Thyroid gland (tissue), 4 donors: ENCODE measurements at places on chromosomes 1 and 21.

DNA sequence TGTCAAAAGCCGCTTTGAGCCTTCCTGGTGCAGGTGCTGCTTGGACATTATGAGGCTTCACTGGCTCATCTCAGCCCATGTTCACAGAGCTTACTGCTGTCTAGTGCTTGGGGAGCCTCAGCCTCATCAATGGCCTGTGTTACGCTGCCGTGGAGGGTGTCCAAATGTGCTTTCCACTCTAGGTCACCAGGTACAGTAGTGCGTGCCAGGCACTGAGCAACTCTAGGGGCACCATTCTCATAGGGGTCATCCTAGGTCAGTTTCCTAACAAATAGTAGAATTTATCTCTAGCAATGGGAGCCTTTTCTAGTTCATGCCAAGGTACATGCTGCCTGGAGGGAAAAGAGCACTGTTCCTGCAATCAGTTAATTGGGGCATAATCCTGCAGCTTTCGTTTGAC, 193.8 kb downstream of the DYRK1A start:
- no peak for DNase-seq

DNA sequence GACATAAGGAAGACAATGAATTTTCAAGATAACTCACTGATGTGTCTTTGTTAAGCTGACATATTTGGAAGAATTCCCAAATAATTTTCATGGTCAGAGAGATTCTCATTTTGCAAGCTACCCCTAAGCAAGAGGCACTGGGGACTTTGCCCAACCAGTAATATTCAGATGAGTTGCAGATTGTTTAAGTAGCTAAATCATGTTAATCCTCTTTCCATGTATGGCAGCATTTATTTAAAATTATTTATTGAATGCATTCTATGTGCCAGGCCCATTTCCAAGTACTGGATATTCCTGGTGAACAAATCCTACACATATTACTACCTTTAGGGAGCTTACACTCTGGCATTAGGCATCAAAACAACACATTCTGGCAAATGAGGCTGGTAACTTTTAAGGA, 56.5 kb upstream of the BACH1 start:
- DNase-seq = no peak

DNA sequence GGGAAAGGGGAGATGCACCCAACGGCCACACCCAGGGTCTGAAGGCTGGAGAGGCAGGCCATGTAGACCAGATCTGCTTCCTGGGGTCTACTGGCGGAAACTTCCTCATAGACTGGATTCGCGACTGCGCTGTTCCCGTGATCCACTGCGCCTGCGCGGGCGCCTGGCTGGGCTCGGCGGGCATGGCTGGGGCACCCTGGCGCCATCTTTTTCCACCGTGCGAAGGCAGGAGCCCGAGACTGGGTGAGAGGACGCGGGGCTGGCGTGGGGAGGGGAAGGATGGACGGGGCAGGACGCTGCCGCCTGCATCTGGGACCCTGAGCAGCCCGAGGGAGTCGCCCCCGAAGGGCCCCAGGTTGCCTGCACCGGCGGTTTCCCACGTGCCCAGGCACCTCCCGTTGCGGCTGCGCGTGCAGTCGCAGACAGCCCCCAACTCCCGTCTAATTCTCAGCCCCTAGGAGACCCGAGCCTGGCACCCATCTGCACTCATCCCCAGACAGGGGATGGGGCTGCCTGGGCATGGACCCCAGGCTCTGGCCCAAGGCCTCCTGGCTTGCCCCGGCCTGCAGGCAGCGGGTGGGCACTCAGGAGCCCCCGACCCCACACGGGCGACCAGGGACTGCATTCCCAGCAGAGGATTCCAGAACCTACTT, 12.4 kb upstream of the FAM3B start:
- no peak for DNase-seq

DNA sequence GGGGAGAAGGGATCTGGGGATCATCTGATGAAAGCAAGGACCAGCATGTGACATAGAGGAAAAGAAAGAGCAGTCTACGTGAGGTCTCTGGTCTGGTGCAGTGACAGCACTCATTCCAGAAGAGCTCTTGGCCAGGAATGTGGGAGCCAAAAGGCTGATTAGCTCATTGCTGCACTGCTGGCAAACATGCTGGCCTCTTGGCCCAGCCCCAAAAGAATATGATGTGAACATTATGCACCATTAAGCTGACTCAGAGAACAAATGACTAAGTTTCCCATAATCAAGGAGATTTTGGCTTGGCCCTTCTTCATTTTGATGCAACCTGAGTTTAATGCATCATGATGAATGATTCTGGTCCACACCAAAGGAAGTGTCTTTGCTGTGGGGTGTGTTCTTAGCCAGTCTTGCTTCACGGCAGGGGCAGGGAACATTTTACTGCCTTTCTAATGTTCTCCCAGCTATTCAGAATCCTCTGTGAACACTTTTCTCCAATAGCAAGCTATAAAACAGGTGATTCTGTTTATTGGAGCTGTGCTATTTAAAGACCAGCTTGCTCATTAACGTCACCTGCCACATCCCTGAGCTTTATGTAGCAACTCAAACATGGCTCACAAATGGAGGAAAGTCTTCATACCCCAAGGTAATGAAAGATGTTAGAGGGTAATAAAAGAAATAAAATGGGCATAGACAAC, 55.1 kb downstream of the PCBP3 start:
- DNase-seq = peak; percentile 3

GRCh38 chr1:167900907-167901306, 13.0 kb downstream of the ADCY10 start:
- DNase-seq = no peak

DNA sequence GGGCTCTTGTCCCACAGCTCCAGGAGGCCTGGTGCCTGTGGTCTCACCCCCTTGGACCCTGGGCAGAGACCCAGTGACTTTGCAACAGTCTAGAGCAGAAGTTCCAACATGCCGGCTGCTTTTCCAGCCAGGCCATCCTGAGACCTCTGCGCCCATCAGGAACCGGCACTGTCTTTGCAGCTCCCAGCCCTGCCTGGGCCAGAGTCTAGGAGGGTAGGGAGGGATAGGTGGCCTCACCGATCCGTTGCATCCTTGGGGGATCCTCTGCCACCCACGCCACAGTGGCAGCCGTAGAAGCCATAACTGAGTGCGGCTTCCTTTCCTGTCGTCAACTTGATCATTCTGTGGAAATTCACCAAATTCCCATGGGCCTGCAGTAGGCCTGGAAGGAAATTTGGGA, 1.3 kb downstream of the PLA2G2A start:
- DNase-seq = no peak

DNA sequence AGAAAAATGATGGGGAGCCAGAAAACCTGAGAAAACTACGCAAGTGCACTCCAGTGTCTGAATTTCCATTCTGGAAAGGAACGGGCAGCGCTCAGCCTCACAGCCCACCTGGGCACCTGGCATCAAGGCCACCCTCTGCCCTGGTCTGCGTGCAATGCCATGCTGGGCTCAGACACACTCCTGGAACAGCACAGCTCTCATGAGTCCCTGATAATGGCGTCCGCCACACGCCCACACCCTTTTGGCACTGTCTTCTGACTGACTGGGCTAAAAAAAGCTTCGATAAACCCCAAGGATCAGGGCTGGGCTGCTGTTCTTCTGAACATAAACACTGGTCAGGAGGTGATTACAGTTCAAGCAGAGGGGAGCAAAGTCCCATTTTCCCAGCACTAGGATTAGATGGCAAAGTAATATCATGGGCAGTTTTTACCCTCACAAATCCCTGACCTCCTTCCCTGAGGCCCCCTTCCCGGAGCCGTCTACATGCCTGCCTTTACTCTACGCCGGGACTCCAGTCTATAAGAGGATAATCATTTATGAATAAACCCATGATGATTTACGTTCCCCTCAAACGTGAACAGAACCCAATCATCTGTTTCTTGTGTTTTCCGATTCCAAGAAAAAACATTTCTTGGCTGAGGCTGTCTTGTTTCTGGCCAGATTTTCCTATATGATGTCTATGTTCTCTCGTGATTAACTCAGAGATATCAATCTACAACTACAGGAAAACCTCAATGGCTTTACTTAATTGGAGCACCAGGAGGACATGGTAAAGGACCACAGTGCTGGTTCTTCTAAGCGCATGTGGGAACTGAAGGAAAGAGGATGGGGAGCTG, 22.6 kb downstream of the RCAN1 start:
- DNase-seq = no peak

GRCh38 chr1:94025383-94026340, 95.3 kb downstream of the ABCA4 start:
- DNase-seq = peak; percentile 43

- DNase-seq = no peak
These were observed 6.3 kb downstream of the TOMM20 start for GRCh38 chr1:235122348-235122747.

GRCh38 chr1:21341022-21341421, 50.8 kb upstream of the ECE1 start:
- no peak for DNase-seq

DNA sequence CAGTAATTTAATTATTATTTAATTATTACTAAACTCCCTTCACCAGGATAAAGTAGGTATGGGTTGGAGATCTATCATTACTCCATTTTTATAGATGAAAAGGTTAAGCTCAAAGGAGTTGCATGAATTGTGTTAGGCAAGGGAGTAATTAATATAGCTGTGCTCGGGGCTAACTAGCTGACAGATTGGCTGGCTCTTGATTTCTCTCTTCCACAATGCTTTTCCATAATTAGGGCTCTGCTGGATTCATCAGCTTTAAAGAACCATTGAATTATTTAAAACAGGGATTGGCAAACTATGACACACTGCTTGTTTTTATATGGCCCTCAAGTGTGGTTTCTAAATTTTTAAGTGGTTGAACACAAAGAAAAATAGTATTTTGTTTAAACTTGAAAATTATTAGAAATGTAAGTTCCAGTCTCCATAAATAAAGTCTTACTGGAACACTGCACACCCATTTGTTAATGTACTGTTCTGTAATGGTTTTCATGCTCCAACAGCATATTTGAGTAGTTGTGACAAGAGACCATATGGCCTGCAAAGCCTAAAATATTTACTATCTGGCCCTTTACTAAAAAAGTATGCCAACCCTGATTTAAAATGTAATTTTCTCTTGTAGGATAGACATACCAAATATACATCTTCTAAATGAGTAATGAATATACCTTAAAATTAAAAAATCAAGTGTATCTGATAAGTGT, 76.4 kb downstream of the GDAP2 start:
- no peak for DNase-seq

DNA sequence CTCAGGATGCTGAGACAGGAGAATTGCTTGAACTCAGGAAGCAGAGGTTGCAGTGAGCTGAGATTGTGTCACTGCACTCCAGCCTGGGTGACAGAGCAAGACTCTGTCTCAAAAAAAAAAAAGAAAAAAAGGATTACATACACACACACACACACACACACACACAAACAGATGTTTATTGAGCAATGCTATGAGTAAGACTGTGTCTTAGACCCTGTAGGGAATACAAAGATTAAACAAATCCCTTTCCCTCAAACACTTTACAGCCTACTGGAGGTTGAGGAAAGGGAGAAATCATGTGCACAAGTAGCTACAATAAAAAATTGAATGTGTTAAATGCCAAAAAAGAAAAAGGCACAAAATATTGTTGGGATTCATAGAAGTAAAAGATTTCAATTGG, 58.1 kb downstream of the RPAP2 start:
- DNase-seq = no peak

DNA sequence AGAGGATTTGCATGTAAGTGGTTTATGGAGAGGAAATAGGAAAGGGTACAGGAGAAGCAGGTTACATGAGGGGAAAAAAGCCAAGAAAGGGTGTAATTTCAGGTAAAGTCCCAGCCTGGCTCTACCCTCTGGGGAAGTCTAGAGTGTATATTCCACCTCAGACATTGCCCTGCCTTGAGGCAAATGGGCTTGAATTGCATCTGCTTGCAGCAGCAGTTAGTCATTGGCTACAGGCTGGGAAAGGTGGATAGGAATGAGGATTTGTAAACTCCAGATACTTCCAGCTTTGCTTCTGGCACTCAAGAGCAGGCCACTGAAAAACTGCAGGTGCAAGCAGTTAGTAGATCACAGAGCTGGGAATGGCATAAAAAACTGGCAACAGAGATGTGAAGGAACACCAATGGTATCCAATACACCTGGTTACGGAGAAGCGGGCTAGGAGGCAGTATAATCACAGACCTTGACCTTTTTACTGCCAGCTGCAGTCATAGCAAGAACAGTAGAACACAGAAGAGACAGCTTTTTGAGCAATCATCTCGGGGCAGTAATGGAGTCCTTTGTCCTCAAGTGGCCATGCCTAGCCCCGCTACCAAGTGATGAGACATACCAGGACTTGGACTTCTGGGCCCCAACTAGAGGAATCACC, 226.9 kb upstream of the NRIP1 start:
- DNase-seq = no peak

GRCh38 chr21:35933466-35933865, 126.9 kb downstream of the SETD4 start:
- DNase-seq = peak; percentile 26

- no peak for DNase-seq
These were observed 178.9 kb downstream of the PDE4B start for GRCh38 chr1:65971547-65971946.

DNA sequence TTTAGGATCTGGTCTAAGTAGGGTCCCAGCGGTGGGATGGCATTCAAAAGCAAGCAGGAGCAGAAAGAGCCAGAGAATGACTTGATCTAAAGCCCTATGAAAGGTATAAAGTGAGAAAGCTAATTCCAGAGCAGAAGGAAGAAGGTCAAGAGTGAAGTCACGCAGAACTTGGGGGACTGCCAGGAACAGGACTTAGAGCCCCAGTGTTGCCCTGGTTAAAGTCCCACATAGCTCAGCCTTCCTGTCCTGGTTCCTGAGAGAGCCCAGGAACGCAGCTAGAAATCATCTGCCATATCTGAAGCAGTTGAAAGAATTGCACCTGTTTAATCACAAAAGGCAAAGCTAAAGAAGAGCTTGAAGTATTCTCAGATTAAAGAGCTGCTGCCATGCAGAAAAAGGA, 160.6 kb upstream of the ATP1B1 start:
- peak; percentile 95 for DNase-seq

- no peak for DNase-seq
These were observed 51.5 kb upstream of the SLC22A15 start for GRCh38 chr1:115924770-115925169.

DNA sequence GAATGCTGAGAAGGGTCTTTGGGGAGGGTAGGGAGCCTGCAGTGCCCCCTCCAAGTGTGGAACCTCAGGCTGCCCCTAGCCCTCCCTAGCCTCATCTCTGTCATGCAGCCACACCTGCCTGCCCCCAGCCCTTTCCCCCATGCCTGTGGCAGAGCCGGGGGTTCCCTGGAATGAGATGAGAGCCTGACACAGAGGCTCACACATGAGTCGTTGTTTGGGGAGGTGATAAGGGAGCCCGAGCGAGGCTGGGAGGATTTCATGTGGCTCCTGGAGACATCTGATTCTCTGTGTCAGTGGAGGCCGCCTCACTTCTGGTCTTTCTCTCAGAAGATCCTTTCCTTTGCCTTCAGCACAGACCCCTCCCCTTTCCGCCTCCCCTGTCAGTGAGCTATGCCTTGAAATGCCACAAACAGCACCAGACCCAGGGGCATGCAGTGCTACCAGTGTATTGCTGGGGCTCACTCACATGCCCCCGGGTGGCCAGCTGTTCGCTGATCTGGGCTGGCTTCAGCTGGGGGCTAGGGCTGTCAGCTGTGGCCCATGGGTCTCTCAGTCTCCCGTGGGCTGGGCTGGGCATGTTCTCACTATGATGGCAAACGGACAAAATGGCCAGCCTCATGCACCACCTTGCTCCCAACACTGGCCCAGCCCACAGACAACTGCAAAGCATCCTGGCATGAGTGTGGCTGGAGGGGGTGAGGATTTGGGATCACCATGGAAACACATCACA, 102.6 kb downstream of the AJAP1 start:
- DNase-seq = no peak
